ENCODE measurements at places on chromosomes 5 and 9. TPM values are rescaled to one million over a fixed set of nuclear protein-coding genes. Genes with fewer than 3 reads are reported as not detected.
A peak's percentile ranks its signal among the peaks of the same experiment; 100 is the strongest.

NUTM2F gene
- polyA plus RNA-seq: not detected

BAAT gene
- 0.02 TPM for polyA plus RNA-seq

GRCh38 chr5:40746703-40747102 is 9.1 kb downstream of the TTC33 start:
- H3K4me1 ChIP-seq: no peaks in the 10 kb centered on the region
- DNase-seq: peak; percentile 34
- peaks cover 1% of the 10 kb centered on the region for H3K36me3 ChIP-seq
- H3K4me3 ChIP-seq: no peak overlapping the region

DNA sequence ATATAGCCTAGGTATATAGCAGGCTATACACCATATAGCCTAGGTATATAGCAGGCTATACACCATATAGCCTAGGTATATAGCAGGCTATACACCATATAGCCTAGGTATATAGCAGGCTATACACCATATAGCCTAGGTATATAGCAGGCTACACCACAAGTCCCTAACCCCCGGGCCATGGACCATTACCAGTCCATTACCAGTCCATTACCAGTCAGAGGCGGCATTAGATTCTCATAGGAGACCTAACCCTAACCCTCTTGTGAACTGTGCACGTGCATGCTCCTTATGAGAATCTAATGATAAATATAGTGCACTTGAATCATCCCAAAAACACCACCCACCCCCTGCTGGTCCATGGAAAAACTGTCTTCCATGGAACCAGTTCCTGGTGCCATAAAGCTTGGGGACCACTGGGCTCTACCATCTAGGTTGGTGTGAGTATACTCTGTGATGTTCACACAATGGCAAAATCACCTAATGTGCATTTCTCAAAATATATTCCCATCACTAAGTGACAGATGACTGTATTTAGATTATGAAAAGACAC is 4.7 kb downstream of the PLIN2 start:
- peaks cover 13% of the 10 kb centered on the region for H3K36me3 ChIP-seq
- no peak overlapping the region for H3K27ac ChIP-seq
- peaks cover 3% of the 10 kb centered on the region for H3K4me1 ChIP-seq
- H3K4me3 ChIP-seq: peak overlapping the region; percentile 49
- no peak for DNase-seq
- no peaks in the 10 kb centered on the region for H3K27me3 ChIP-seq

GRCh38 chr5:159324102-159324755 is 6.1 kb downstream of the IL12B start:
- H3K4me3 ChIP-seq: no peak overlapping the region
- no peaks in the 10 kb centered on the region for H3K27me3 ChIP-seq
- no peak overlapping the region for H3K27ac ChIP-seq
- H3K36me3 ChIP-seq: no peaks in the 10 kb centered on the region

GRCh38 chr9:93960971-93961841 is 6.1 kb upstream of the BARX1 start:
- H3K4me1 ChIP-seq: no peaks in the 10 kb centered on the region
- H3K4me3 ChIP-seq: no peak overlapping the region
- DNase-seq: no peak
- H3K27me3 ChIP-seq: peaks cover 56% of the 10 kb centered on the region
- H3K27ac ChIP-seq: no peak overlapping the region

DNA sequence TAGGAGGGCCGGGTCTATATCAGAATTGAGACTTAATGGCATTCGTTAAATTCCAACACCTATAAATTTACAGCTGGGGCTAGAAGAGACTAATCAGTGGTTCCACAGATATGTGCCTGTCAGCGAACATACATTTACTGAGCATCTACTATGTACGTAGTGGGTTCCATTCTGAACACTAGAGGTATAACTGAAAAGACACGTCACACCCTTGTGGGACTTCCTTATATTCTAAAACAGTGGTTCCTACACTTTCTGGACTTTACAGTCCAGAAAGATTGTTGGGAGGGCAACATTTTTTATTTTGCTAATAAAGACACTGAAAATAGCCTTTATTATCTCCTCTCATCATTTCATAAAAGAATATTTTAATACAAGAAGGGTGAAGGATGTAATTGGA is 140.5 kb downstream of the SCAMP1 start:
- H3K27me3 ChIP-seq: no peaks in the 10 kb centered on the region
- H3K36me3 ChIP-seq: no peaks in the 10 kb centered on the region
- H3K4me1 ChIP-seq: peaks cover 18% of the 10 kb centered on the region
- no peak overlapping the region for H3K4me3 ChIP-seq
- H3K27ac ChIP-seq: no peak overlapping the region
- no peak for DNase-seq

DNA sequence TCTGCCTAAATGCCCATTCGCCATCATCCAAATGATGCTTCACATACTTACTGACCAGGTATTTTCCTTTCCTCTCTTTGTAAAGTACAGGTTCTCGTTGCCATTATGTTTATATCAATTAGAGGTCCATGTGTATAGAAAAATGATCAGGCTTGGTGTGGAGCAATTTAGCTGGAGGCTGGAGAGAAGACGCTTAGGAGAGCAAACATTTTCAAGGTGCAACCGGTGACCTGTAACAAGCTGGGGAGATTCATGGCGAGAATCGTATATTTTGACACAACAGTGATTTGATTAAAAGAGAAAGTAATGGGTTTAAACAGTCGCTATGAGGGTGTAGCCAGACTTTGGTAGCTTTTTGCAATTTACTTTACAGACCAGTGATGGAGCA is 170.9 kb upstream of the TBCA start:
- H3K27ac ChIP-seq: no peak overlapping the region
- no peaks in the 10 kb centered on the region for H3K4me1 ChIP-seq
- H3K27me3 ChIP-seq: peaks cover 7% of the 10 kb centered on the region
- no peaks in the 10 kb centered on the region for H3K36me3 ChIP-seq
